ENCODE measurements at places on chromosomes 13 and 19.

- DNase-seq, result no peak
Measured at GRCh38 chr13:113731192-113732175, 27.5 kb upstream of the TMEM255B start.

DNA sequence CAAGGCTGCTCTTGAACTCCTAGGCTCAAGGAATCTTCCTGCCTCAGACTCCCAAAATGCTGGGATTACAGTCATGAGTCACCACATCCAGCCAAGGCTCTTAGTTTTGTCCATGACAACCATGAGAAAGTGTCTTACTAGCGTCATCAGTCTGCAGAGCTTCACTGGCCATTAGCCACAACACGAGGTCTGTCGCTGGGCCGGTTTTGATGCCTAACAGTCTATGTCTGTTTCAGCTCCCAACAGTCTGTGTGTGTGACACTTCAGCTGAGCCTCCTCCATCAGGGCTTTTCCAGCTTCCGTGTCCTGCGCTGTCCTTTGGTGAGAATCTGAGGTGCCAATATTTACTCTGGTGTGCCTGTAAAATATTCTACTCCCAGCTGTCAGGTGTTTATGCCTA lies 47.6 kb downstream of the CEP89 start:
- no peak for DNase-seq

DNA sequence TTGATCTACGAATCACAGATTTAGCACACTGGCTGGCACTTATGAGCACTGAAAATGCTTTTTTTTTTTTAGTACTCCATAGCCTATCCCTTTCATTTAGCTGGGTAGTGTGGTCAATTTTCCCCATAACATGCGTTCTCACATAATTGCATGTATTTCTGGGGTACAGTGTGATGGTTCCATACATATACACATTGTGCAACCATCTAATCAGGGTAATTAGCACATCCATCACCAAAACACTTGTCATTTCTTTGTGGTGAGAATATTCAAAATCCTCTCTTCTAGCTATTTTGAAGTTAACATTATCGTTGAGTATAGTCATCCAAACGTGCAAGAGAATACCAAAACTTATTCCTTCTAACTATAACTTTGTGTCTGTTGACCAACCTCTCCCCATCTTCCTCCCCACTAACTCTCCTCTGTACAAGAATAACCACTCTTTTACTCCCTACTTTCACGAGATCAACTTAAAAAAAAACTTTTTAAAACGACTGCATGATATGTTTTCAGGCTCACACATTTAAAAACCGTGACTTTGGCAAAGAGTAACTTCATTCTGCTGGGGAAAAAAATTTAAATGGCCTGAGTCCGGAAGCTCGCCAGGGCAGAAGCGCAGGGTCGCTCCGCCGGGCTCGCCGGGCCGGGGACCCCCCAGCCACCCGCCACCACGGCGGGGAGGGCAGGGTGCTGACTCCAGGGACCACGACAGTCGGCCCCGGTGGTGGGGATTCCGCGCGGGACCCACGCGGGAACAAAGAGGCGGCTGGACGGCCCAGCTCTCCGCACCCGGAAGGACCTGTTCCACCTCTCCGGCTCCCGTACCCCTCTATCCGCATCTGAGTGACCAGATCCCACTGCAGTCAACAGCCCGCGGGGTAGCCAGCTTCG lies 868 bp upstream of the UBAC2 start:
- DNase-seq, result no peak

- DNase-seq, result no peak
Measured at GRCh38 chr13:60689076-60689475, 292.1 kb downstream of the TDRD3 start.

DNA sequence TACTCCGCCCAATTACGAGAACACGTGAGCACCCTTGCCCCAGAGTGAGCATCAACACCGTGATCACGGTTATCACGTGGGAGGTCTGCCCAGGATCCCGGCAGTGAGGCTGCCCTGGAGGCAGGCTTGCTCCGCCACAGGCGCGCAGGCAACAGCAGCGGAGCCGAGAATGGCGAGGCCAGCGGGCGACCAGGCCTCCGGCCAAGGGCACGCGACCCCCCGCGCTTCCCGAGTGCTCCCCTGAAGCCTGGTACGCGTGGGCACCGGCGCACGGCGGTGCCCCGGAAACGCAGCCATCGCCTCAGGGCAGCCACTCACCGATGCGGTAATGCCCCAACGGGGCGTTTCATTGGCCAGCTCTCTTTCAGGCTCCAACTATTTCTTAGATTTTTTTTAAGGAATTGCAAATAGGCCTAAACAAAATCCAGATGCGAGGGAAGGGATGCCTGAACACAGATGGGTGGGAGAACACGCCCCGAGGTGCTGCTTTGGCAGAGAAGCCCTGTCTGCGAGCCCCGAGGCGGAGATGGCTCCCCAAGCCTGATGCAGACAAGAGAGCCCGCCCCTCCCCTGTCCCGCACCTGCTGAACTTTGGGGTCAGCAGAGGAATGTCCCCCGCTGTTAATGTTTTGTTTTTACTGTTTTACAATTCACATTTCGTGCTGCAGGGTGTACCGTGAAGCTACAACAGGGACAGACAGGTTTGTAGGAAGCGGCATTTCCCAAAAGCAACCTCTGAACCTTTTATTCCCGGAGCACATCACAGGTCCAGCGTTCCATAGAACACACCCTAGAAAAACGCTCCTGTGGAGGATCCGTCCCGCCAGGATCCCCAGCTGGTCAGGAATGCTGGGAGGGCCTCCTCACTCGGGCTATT lies 132.7 kb downstream of the ZDHHC20 start:
- no peak for DNase-seq

- DNase-seq, result no peak
Measured at GRCh38 chr19:56071151-56071550, 49.9 kb downstream of the ZNF787 start.

DNA sequence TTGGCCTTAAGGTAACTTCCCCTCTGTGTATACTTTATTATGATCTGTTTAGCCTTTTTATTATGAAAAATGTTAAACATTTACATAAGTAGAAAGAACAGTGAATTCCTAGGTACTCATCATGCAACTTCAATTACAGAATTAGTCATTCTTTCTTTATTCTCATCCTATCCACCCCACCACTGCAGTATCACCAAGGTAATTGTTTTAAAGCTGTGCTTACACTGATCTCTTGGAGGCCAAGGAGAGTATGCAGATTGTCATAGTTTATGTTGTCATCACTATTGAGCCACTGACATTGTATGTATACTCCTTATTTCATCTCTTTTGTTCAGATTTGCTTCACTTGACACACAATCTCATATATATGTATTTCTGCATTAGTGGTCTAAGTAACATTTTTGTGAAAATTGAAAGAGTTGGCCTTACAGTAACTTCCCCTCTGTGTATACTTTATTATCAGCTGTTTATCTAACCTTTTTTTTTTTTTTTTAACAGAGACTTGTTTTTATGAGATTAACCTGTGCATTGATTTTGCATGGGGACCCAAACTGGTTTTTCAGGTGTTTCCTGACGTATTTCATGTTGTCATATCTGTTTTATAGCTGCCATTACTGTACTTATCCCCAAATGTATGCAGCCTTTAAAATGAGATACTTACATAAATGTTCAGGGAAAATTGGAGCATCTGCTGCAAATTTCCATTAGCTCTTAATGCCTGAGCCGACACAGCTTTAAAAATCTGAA lies 4.5 kb downstream of the ZNF507 start:
- DNase-seq, result no peak

DNA sequence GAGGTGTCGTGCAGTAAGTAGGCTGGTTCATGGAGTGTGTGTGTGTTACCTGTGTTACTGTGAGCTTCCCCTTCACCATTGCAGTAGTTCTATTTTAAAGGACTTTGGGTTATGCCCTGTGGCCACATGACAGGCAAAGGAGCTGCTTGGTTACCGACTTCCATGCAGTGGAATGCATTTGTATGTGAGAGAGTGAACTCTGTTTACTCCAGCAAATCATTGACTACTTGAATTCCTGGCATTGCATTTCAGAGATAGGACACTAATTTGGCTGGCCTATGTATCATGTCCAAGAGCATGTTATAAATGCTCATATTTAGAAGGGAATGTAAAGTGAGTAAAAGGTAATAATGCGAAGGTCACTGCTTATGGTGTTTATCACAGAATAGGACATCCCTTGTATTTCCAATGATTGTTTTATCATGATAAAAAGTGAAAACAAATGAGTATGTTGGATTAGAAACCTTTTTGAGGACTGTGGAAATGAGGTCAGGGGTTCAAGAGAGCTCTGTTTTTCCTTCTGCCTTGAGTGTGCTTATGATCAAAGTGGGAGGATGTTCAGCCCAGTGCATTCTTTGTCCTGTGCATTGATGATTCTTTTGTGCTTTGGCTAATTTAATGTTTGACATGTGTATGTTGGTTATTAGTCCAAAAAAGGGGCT lies 156.5 kb downstream of the LMO7 start:
- no peak for DNase-seq

- no peak for DNase-seq
Measured at GRCh38 chr13:110297766-110298504, 9.0 kb downstream of the COL4A1 start.

DNA sequence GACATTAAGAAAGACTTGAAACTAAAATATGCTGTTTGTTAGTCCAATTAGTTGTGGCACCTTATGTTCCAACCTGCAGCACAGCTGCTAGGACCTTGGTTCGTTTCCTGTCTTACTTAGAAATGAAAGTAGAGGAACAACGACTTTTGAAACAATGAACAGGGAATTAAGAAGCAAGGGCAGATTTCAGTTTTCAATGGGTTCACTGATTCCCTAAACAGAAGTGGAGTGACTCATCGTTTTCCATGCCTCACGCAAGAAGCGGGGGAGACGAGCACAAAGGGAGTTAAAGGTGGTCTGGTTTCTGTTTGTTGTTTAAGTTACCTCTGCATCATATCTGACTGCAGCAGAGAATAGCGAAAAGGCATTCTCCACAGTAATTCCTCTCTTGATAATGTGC lies 44.8 kb downstream of the PHF11 start:
- DNase-seq, result no peak
